Fibroblast of upper back skin (primary cell): ENCODE measurements at places on chromosomes 3 and 15.

- DNase-seq: no peak
These were observed 128.9 kb downstream of the NSMCE3 start for GRCh38 chr15:29140475-29141307.

DNA sequence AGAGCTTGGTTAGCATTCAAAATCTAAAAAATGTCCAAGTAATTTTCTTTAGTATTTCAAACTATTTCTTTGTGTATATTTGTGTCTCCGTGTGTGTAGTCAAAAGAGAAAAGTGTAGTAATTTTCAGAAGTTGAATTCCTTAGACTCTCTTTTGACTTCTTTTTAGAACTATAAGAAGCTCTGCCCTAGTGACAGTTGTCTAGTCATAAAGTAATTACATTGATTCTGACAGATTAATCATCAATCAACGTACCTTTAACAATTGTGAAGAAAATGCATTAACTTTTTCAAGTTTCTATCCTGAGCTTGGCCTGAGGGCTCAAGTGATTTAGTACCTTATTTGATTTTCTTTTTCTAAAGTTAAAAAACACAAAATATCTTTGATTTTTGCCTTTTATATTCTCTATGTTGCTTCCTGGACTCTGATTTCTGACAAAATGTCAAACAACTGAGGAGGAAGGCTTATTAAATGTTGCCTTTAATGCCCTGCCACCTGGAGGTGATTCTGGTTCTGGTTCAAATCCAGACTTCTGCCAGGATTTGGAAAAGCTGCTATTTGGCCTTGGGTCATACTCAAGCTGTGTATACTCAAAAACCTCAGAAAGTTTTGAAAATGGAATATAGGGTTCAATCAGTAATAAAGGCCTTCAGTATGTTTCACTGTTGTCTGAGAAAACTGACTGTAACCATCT, 653.6 kb downstream of the NSUN3 start:
- DNase-seq: no peak

DNA sequence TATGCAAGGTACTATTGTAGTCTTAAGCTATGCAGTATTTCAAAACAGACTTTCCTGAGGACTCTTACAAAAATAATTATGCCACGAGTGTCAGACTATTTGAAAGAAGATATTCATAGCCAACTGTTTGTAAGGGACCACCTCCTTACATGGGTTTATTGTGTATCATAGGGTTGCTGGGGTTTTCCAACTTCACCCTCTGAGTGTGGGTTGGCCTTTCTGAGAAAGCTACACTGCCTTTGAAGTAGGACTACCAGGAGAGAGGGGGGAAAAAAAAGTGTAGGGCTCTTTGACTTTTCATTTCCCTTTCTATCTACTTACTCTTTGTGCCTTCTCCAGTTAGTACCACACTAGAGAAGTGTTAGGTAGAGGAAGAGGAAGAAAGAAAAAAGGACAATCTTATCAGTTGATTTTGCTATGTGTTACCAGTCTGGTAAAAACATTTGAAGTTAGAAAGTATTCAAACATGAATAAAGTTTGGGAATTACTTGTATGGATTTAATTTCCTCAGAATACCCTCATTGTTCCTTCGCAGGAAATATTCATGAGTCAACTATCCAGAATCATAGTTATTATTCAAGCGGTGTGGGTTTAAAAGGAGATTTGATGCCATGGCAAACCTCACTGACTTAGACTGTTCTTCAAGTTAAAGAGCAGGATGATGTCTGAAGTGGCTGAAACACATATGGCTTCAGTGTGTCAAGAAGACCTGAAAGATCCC, 329.3 kb upstream of the THBS1 start:
- peak; percentile 77 for DNase-seq

DNA sequence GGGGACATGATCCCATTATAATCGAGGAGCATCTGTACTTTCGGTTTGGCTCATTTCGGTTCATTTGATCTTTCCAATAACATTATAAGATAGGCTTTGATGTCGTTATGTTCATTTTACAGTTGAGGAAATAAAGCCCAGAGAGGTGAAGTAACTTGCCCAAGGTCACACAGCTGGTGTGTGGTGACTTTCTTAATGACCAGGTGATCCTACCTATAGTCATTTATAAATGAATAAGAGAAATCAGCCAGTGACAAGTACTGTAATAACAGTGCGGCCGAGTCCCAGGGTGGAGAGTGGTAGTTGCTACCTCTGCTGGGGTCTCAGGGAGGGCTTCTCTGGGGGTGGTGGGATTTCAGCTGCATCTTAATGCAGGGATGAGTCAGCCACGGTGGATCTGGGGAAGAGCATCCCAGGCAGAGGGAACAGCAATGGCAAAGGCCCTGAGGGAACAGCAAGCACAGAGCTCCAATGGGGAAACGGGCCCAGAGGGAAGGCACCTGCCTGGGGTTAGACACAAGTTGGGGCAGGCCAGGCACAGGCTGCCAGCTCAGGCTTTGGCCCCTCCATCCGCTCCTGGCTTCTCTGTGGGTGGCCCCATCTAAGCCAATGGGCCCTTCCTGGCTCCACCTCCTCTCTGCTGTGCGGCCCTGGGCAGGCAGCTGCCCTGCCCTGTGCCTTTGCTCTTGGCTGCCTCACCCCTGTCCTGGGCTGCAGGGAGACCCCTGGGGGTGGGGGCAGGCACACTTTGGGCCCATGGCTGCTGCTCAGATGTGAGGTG, 1.1 kb upstream of the FBLN2 start:
- no peak for DNase-seq

GRCh38 chr3:116929505-116930222, 220.1 kb downstream of the TUSC7 start:
- no peak for DNase-seq

- DNase-seq: no peak
These were observed 9.2 kb downstream of the SNAP23 start for GRCh38 chr15:42504631-42505030.

DNA sequence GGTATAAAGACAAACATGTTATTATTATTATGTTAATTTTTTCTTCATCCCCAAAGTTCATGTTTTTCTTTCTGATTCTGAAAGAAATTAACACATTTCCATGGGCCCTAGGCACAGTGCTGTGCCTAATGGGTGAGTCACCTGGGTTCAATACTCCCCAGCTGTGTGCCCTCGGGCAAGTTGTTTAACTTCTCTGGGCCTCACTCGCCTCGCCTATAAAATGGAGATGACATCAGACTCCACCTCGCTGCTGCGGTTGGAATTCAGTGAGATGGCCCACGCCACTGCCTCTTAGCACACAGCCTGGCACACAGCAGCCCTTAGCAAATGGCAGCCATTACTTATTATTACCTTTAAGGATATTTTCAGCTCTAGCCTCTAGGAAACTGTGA, 22.6 kb downstream of the DNASE1L3 start:
- DNase-seq: no peak

- DNase-seq: peak; percentile 73
These were observed 288.6 kb downstream of the UACA start for GRCh38 chr15:70474471-70475406.

DNA sequence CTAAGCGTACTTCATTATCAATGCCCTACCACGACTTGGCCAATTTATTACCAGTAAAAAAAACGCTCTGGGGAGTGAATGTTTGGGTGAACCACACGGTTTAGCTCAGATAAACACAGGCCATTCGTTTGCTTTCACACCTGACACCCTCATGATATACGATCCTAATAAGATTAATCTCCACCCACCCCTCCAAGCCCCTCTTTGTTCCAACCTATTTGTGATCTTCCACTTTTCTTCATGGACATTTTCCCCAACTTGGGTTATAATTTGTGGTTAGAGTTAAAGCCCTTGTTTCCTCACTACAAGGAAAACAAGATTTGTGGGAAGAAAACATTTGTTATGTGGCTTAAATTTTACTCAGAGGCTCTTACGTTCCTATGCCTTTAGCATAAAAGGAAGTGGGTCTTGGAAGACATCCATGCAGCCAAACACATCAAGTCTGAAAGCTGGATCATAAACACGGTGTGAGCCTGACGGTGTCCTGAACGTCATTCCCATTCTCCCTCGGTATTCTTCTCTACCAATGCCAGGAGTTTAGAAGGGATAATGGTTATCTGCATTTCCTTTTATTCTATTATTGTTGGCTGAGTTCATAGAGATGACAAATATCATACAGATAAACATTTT, 518.9 kb downstream of the NR2F2 start:
- peak; percentile 1 for DNase-seq
